Uterus (tissue), 4 donors: ENCODE measurements at places on chromosomes 12 and 14.

GRCh38 chr12:76781321-76781720 is 17.4 kb downstream of the ZDHHC17 start:
- DNase-seq, result no peak

DNA sequence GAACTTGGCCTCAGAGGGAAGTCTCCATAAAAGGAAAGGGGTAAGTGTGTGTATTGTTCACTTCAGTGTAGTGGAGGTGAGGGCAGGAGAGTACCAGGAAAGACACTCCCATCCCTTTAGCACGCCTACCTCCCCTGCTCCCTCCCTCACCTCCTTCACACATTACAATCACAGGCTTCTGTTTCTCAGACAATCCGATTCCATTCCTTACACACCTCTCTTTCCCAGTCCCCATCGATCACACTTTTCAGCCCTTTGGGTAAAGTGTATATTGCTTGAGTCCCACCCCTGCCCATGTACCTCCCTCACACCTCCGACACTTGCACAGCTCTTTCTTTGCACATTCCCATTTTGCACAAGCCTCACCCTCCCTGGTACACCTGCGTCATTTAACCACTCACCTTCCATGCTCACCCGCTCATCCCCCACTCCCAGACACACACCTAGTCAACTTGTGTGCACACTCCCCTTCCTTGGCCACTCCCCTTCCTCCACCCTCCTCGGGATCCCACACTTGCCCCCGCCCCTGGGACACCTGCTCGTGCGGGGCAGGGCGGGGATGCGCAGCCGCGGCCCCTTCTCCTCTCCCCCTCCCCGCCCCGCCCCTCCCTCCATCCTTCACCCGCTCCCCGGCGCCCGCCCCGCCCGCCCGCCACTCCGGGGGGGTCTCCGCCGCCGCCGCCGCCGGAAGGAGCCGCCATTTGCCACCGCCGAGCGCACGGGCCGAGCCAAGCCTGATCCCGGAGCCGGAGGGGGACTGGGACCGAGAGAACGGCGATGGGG is at the start of gene MARCHF9:
Gene MARCHF9, plus strand, starts transcription at position 693 of the 783 bp plus-strand sequence. CDS start 426 bp downstream, outside the sequence.
- no peak for DNase-seq

DNA sequence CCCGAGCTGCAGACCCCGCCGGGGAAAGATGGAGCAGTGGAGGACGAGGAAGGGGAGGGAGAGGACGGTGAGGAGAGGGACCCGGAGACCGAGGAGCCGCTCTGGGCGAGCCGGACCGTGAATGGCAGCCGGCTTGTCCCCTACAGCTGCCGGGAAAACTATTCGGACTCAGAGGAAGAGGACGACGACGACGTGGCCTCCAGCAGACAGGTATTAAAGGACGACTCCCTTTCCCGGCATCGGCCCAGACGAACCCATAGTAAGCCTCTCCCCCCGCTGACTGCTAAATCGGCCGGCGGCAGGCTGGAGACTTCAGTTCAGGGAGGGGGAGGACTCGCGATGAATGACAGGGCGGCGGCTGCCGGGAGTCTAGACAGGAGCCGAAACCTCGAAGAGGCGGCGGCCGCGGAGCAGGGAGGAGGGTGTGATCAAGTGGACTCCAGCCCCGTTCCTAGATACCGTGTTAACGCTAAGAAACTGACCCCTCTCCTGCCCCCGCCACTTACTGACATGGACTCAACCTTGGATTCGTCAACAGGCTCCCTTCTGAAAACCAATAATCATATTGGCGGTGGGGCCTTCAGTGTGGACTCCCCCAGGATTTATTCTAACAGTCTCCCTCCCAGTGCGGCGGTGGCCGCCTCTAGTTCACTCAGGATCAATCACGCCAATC is 962 bp downstream of the LEMD3 start:
- DNase-seq, result peak; percentile 24

- no peak for DNase-seq
Measured at GRCh38 chr12:112420740-112421139, 2.0 kb downstream of the PTPN11 start.

GRCh38 chr14:55101698-55102097 is 27.4 kb upstream of the LGALS3 start:
- no peak for DNase-seq

DNA sequence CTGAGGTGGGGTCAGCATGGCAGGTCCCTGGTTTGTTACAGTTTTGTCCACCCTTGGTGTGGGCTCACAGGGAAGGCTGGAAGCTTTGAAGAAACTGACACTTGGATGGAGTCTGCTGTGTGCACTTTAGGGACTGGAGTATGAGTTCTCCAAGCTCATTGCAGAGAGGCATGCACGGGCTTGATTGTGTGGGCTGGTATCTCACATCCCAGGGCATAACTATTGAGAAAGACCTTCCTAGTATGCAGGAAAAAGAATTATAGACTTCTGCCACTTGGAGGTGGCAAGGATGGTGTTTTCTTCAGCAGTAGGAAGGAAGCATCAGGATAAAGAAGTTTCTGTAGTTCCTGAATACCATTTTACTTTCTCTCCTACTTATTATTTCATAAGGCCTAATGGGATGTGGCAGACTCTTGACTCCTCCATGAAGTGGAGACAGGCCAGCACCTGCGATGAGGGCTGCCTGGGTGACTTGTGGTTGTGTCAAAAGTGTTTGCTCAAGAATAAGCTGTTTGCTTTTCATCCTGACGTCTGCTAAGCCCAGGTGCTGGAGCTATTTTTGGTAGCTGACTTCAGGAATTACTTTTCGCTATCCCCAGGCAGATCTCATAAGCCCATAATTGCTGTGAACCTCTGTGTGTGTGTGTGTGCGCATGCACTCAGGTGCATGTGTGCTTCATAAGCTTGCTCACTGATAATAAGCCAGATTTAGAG is 125.8 kb downstream of the KTN1 start:
- no peak for DNase-seq
